ENCODE measurements at places on chromosomes 3 and 15. TPM values are rescaled to one million over a fixed set of nuclear protein-coding genes. Genes with fewer than 3 reads are reported as not detected.
A peak's percentile ranks its signal among the peaks of the same experiment; 100 is the strongest.

MAGEL2 gene
- total RNA-seq: 0.74 TPM

EPHA6 gene
- not detected for total RNA-seq

FRMD4B gene
- 1.8 TPM for total RNA-seq

LTF gene
- not detected for total RNA-seq

ACTRT3 gene
- total RNA-seq: not detected

TUSC7 gene
- total RNA-seq: not detected

TMEM212 gene
- not detected for total RNA-seq

C3orf33 gene
- 2.6 TPM for total RNA-seq

NEK10 gene
- 0.29 TPM for total RNA-seq

DNA sequence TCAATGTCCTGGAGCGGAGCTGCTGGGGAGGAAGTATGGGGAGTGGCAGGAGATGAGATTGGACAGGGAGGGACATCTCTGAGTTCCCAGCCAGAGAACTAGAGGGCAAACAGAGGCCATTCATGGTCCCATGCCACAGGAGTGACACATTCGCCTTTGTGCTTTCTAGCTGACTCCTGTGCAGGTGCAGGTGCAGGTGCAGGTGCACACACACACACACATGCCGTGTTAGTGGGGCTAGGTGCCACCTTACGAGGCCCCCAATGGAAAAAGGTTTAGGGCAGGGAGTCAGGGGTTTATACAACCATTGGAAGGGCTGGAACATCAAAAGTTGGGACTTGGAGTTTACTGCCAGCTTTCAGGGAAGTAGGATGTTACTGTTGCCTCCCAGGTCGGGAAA, 52.0 kb downstream of the TPRA1 start:
- DNase-seq: no peak

GRCh38 chr3:101660714-101661113, 16.2 kb downstream of the ZBTB11 start:
- no peak for DNase-seq

DNA sequence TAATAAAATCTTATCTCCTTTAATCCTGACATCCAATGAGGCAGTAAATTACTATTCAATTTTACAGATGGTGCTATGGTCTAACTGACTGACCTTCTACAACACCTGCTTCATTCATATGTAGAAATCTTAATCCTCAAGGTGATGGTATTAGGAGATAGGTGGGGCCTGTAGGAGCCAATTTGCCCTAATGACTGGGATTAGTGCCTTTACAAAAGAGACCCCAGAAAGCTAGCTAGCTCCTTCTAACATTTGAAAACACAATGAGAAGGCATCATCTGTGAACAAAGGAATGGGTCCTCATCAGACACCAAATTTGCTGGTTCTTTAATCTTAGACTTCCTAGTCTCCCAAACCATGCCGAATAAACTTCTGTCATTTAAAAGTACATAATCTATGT, 137.4 kb upstream of the UBP1 start:
- no peak for DNase-seq

DNA sequence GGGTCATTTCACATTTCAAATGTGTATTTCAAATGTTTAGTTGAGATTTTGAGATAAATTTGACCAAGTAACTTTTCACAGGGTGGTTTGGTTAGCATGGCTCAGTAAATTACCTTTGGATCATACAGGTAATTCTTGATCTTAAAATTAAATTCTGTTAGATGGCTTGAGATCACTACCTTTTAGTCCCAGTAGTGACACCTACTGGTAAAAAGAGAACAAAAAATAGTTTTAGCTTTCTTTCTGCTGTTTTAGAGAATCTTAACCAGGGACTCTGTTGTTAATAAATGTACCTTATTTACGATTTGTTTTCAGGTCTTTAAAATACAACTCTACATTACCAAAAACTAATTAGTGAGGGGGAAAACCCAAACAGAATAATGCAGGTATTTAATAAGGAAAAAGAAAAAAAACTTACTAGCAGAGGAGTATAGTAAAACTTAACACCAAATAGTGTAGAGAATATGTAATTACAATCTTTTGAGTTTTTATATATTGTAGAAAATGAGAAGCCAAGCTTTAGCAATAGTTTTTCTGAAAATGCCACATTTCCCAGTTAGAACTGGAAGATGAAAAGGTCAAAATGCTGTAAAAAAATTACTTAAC, 620.3 kb upstream of the AGTR1 start:
- no peak for DNase-seq

- no peak for DNase-seq
Observed at GRCh38 chr15:42147431-42147735, 9.1 kb downstream of the PLA2G4F start.

DNA sequence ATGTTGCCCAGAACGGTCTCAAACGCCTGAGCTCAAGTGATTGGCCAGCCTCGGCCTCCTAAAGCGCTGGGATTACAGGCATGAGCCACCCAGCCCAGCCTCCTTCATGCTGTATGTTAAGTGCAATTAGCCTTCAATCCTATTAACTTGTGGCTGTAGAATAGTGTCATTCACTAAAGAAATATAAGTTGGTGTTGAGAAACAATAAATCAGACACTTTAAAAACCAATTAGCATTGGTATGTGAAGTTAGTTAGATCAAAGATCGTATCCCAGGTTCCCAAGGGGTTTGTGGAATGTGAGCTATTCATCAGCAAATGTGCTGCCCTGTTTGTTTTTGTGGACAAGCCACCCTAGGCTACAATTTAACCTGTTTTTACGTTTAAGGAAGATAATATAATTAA, 11.0 kb upstream of the PIK3CB start:
- DNase-seq: no peak

DNA sequence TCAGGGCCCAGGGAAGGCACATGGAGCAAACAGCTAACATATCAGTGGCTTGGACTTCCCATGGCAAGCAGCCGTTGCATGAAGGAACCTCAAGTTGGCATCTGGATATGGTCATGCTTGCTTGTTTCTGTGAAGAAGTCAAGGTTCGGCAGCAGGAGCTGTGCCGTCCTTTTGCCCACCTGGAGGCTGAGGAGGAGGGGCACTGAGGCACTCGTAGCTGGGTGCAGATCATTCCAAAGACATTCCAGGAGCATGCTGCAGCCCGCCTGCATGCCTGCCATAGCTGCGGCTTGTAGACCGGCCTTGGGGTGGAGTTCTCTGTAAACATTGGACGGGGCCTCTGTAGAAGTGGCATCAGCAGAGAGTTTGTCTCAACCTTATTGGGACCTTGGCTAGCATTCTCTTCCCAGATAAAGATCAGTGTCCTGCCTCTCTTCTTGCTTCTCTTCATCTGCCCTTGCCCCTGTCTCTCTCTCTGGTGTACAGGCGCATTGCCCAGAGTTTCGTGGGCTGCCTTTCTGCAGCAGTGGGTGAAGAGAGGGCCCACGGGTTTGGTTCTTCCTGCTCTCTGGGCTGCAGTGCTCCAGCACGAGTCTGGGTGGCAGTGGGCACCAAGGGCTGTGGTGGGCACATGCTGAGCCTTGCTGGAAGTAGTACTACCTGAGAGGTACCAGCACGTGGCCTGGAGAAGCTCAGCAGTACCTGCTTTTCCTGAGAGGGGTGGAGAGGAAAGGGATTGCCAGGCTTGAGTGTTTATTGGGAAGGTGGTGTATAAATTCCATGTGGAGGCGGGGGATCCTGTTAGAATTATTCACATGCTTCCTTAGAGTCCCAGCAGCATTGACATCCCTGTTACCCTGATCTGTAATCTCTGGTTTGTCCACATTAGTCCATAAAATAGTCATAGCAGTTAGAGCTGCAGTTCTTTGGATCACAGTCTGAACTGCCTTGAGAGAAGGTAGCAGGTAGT, 49.4 kb downstream of the CHCHD6 start:
- peak; percentile 56 for DNase-seq

- DNase-seq: peak; percentile 67
Observed at GRCh38 chr15:67967871-67968431, 86.2 kb upstream of the PIAS1 start.

DNA sequence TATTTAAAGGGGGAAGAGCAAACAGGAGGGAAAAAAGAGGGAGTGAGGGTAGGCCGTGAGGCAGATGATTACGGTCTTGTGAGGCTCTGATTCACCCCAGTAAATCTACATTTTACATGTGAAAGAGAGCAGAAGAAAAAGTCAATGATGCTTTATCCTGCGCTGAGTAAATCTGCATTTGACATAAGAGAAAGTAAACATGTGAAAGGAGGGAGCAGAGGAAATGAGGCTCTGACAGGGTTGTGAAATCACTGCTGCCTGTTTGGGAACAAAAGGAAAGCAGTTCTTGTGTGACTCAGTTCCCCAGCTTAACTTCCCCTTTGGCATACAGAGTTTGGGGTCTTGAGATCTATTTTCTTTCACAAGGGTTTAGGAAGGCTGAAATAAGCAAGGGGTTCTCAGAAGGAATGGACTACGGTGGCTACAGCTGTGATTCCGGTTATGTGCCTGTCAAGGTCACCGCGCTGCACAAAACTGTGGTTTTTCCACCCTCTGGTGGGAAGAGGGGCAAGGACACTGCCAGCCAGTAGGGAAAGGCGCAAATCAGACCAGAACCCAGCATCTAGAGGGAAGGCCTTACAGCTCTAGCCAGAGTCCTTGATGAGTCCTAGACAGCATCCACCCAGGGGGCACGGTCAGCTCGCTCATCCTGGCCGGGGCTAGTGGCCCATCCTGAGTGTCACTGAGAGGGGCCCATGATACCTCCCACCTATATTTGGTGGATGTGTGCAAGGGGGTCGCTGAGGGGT, 18.9 kb upstream of the HCN4 start:
- peak; percentile 54 for DNase-seq

GRCh38 chr3:185781759-185782158, 43.1 kb downstream of the IGF2BP2 start:
- no peak for DNase-seq

DNA sequence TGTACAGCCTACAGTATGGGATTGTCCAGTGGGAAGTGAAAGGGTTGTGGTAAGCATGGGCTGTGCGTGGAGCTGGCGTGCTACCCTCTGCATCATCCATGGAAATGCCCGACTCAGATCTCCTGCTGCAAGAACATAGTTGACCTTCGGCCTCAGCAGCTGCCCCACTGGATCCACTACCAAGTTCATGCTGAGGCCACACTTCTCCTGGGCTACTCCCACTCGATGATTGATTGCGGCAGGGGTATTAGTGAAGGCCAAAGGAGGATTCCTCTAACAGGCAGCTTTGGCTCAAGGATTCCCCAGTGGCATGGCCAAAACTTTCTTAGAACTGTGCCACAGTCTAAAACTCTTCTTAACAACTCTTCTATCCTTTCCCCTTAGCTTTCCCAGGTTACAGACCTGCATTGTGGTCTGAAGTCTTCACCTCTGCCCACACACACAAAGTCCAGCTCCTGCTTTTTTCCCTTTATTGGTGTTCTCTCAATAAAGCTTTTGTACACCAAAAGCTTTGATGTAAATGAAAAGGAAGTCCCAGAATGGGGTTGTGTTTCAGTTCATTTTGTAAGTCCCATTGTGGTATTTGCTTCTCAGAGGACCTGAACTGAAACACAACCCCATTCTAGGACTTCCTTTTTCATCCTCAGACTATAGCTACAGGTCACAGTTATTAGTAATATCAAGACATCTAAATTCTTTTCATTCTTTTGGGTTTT, 4.9 kb upstream of the TBC1D5 start:
- DNase-seq: no peak

DNA sequence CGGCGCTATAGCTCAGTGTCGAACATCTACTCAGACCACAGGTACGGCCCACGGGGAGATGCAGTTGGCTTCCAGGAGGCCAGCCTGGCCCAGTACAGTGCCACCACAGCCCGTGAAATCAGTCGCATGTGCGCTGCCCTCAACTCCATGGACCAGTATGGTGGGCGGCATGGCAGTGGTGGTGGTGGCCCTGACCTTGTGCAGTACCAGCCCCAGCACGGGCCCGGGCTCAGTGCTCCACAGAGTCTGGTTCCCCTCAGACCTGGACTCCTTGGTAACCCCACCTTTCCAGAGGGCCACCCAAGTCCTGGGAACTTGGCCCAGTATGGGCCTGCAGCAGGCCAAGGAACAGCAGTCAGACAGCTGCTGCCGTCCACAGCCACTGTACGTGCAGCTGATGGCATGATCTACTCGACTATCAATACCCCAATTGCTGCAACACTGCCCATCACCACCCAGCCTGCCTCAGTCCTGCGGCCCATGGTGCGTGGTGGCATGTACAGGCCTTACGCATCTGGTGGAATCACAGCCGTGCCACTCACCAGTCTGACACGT, 18.3 kb upstream of the APEH start:
- DNase-seq: no peak

GRCh38 chr3:67916353-67916752, 261.9 kb upstream of the SUCLG2 start:
- DNase-seq: no peak

Data from Daoy (cell line).